ENCODE measurements at places on chromosomes 1 and 21.

DNA sequence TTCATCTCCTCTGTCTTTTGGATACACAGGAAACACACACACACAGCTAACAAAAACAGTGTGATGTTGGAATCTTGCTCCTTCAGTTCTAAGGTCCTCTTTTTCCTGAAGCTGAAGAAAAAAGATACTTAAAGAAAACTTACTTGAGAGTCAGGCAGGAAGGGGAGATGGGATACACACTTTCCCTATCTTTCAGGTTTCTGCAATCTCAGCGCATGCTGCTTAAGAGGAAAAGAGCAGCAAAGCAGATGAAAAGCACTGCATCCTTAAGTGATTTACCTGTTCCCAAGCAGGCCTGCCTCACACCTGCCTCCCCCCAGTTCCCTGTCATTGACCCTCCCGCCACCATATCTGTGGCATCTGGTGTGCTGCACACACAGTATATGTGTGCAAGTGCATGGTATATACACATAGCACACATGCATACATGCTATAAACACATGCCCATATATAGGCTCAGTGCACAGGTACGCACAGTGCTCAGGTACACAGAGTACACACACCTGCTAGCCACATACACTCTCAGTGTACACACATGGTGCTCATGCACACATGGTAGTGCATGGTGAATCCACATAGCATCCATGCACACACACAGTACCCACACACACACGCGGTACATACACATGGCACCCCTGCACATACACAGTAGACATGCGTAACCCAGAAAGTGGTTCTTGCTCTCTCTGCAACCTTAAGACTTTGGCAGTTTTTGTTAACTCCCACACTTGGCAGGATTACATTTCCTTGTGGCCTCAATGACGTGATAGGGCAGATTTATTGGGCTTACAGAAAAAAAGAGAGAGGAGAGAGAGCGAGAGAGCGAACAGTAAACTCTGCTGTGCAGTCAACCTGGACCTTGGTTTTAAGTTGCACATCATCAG lies 166.9 kb downstream of the TOMM20 start:
- no peak for DNase-seq

DNA sequence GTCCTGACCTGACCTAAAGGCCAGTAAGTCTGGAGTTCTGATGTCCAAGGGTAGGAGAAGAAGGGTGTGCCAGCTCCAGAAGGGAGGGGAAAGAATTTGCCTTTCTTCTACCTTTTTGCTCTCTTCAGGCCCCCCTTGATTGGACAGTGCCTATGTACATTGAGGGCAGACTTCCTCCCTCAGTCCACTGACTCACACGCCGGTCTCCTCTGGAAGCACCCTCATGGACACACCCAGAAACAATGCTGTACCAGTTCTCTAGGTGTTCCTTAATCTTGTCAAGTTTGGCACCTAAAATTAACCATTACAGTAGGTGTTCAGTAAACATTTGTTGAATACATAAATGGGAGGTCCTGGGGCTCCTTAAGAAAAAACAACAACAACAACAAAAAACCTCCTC lies 51.0 kb upstream of the POU2F1 start:
- no peak for DNase-seq

- DNase-seq: no peak
These were observed 52.2 kb downstream of the CAPZB start for GRCh38 chr1:19432943-19433718.

- no peak for DNase-seq
These were observed 9.5 kb upstream of the CLIC4 start for GRCh38 chr1:24735509-24736375.

GRCh38 chr1:28392027-28392652 lies 22.6 kb downstream of the PHACTR4 start:
- DNase-seq: no peak

- no peak for DNase-seq
These were observed 101.9 kb downstream of the PRRX1 start for GRCh38 chr1:170765712-170766330.

DNA sequence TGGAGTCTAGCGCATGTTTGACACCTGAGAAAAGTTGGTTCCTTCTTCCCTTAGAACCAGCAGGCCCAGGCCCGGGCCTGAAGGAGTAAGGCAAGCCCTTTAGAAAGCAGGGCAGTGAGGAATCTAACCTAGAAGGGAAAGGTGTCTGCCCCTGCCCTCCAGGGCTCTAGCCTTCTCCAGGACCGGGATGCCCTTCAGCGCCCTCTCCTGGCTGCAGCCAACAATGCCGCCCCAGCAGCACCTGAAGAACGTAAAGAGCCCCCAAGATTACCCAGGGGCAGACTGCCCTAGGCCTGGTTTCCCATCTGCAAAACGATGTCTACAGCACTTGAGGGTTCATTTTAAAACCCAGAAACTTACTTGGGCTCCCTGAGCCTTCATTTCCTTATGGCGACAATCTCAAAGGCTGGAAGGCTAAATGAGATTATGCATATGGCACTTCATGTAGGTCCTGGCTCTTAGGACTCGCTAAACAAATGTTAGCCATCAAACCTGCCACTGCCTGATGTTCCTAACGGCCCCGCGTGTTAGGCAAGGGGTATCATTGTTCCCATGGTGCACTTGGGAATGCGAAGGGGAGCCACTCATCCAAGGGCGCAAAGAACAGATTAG lies 106.7 kb upstream of the KLHDC7A start:
- no peak for DNase-seq

DNA sequence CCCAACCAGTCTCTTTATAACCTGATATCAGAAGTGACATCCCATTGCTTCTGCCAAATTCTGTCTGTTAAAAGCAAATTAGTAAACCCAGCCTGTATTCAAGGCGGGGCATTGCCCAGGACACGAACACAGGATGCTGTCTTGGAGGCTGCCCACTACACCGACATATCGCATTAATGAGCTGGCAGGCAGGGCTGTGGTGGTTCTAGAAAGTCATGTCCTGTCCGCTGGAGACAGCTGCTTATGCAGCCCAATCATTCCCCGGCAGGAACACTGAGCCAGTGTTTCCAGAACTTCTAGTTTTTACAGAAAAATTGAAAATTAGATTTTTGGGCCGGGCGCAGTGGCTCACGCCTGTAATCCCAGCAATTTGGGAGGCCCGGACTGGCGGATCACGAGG lies 19.3 kb downstream of the C1orf167 start:
- DNase-seq: no peak

DNA sequence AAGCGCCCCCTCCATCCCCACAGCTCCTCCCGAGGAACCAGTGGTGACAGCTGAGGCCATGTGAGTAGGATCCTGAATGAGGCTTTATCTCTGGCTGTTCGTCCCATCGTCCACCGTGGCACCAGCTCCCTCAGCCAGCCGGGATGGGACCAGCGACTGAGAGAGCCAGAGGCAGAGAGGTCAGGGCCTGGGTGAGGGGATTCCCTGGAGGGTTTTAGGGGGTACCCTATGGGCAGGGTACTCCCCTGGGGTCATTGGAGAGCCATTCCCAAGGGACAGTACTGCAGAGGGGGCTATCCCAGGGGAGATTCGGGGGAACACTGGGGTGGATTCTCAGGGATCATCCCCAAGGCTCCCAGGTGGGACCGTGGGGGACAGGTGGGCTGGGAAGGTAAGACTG lies 2.4 kb downstream of the TMEM125 start:
- no peak for DNase-seq

- no peak for DNase-seq
These were observed 4.7 kb downstream of the LAX1 start for GRCh38 chr1:203769505-203770343.

GRCh38 chr1:1177452-1178206 lies 3.9 kb downstream of the TTLL10 start:
- no peak for DNase-seq

DNA sequence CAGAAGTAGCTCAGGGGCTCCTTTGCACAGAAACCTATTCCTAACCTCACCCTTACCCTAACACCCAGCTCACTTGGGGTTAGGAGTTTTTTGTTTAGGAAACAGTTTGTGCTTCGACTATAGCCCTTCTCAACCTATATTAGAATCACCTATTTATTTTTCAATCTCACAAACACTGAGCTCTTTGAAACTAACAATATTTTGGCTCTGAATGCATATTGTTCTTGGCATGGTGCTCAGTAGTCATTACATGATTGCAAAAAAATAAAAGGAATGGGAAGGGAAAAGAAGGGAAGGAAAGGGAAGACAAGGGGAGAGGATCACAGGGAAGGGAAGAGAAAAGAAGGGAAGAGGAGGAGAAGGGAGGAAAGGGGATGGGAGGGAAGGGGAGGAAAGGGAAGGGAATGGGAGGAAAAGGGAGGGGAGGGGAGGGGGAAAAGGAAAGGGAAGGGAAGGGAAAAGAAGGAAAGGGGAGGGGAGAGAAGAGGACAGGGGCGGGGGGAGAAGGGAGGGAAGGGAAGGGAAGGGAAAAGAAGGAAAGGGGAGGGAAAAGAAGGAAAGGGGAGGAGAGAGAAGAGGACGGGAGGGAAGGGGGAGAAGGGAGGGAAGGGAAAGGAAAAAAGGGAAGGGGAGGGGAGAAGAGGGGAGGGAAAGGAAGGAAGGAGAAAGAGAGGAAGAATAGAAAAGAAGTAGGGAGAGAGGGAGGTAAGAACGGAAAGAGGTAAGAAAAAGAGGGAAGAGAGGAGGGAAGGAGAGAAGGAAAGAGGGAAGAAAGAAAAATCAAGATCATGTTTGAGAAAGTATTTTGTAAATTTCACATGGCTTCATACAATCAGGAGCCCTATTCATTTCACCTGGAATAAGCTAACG lies 484.1 kb upstream of the NFIA start:
- no peak for DNase-seq

- DNase-seq: no peak
These were observed 30.5 kb upstream of the BTG2 start for GRCh38 chr1:203274603-203275381.

DNA sequence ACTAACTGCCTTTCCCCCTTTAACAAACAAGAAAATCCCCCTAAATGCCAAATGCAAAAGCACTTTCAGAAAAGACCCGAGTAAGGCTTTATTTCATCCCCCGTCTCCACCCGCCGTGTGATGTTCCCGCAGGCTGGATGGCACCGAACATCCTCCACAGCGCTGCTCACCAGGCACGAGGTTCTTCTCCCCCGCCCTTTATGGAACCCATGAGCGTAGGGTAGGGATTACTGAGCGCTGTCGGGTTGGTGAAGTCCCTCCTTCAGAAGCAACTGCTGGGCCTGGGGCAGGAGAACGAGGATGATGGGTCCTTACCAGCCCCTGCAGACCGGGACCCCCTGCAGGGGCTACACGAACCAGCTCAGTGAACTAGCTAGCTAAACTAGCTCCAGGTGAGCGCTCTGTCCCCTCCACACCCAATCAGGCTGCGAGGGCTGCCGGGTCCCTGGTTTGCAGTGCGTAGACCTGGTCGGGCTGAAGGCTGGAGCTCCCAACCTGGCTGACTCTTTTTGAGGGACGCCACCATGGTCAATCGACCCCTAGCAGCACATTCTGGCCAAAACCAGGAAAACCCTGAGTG lies 80.4 kb downstream of the ITPKB start:
- DNase-seq: no peak

DNA sequence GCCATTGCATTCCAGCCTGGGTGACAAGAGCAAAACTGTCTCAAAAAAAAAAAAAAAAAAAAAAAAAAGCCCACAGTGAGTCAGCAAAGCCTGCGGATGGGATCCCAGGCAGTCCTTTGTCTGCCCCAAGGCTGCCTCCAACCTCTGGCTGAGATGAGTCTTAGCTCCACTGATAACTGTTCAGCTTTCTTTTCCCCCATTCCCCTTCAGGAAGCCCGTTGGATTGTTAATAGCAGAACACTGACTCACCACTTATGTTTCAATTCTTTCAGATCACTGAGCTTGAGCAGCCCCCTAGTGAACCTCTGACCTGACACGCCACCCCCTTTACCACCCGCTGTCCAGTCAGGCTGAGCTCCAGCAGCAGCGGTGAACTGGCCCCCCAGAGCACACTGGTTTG lies 57.5 kb downstream of the ERG start:
- DNase-seq: no peak

- DNase-seq: no peak
These were observed 1.3 kb downstream of the FOXE3 start for GRCh38 chr1:47417170-47418044.

DNA sequence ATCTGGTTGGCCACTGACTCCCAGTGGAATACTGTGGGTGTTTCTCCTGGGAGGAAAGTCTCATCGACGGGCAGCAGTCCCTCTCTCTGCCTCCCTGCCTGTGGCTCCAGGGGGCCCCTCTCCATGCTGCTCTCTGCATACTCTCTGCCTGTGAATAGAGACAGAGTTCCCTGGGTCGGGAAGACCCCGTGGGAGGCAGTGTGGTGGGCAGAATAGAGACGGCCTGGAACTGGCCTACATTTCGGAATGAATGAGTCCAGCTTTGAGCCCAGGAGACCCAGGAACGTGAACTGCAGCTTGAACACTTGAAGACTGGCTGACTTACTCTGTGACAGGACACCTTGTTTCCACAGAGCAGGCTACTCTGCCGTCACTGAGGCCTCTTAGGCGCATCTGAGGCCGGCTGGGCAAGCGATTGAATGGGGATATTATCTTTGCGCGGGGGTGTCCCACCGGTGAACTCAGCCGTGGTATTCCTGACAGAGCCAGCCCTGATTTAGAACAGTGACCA lies 64.0 kb downstream of the KIF21B start:
- DNase-seq: no peak

DNA sequence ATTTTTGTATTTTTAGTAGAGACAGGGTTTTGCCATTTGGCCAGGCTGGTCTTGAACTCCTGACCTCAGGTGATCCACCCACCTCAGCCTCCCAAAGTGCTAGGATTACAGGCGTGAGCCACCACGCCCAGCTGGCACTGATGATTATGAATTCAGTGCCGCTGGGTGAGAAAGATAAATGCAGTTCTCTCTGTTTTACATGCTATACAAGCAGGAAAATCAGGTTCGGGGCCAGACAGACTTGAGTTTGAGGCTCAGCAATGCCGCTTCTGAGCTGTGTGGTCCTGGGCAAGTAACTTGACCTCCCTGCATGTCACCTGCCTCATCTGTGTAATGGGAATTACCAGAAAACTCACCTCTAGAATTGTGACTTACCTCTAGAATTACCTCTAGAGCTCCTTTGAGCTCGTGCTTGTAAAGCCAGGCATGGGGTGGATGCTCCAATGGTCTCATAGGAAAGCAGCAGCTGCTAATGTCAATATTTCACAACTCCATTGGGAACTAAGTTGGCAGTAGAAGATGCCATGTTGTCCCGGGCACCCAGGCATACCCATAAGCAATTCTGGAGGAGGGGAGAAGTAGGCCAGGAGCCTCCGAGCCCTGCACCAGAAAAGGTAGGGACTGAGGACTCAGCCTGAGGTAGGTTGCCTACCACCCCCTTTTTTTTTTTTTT lies 119.8 kb upstream of the SLC25A33 start:
- DNase-seq: no peak

Measured in activated CD8-positive, alpha-beta memory T cell treated with anti-CD3 and anti-CD28 coated beads, Interleukin-2, amount 10 ng/mL, durations not matched to agents 7 days and 5 days (primary cell).